ENCODE measurements at places on chromosomes 1 and 21. TPM values are rescaled to one million over a fixed set of nuclear protein-coding genes. Genes with fewer than 3 reads are reported as not detected.

Gene ALPL
- total RNA-seq = not detected

DNA sequence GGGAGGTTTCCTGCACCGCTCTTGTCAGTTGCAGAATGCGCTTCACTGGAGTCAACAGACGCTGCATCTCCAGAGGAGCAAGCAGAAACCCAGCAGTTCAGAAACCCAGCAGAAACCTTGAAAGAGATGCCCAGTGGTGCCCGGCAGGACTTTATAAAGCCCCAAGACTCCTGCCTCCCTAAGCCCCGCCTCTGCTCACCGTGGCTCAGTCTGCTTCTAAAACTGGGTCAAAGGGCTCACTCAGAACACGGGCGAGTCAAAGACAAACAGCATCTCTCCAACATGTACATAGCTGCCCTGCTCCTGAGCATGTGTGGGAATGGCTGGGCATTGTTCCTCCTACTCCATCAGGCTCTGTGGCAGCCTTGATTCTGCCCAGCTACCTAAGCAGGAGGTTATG lies at the start of gene HMGCS2:
Gene HMGCS2, minus strand, starts transcription at position 128 of the 400 bp plus-strand sequence. Its CDS starts 61 bp downstream, at position 67.
- no peak for DNase-seq

GRCh38 chr1:15849775-15850324 lies 2.3 kb downstream of the SPEN start:
- peak; percentile 75 for DNase-seq

DNA sequence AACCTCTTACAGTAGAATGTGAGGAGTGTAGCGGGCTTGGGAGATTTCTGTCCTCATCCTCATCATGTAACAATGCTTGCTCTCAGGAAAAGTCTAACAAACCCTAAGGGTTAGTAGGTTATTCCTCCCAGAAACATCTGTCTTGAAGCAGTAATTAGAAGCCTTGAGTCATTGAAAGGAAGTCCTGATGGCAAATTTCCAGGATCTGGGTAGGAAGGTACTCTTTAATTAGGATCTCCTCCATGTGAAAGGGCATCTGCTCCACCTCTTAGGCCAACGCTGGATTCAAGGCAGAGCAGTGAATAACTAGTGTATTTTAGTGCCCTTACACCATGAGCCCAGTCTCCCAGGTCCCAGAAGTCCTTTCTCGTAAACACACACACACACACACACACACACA lies 106.6 kb upstream of the BARHL2 start:
- DNase-seq = peak; percentile 32

- no peak for DNase-seq
These were observed 137.7 kb downstream of the ACTL8 start for GRCh38 chr1:17892851-17893250.

DNA sequence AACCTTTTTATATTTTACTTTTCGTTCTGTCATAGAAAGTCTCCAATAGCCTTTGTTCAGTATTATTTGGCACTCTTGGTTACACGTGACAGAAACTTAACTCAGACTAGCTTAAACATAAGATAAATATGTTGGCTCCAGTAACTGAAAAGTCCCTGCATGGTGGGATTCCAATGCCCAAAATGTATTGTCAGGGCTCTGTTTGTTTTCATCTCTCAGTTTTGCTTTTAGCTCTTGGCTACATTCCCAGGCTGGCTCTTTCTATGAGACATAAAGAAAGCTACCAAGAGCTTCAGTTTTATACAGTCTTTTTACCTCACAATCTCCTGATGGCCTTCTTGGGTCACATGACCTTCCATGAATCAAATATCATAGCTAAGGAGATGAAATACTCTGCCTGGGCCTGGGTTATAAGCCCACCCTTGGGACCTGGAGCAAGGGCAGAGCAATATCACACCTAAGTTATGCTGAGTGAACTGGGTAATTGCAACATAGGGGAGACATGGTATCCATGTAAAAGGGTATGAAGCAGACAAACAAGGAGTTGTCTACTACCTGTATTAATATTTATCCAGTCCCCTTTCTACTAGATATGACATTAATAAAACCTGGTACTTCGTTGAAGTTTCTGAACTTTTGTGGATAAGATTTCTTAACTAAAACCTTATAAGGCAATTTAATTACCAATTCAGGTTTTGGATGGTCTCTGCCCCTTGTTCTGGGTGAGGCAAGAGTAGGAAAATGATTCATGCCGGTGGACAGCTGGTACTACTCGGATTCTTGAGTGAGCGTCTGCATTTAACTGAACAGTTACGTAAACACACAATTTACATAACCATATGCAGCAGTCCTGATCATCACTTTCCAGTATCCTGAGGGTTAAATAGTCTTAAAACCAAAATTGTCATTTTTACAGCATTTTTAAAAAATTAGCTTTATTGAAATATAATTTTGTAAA lies 442.3 kb downstream of the GPATCH2 start:
- no peak for DNase-seq

GRCh38 chr1:157288492-157288891 lies 150.3 kb upstream of the ETV3 start:
- peak; percentile 22 for DNase-seq

Data from M059J (cell line).